NCI-H187 (cell line): ENCODE measurements at places on chromosomes 7 and 10.

DNA sequence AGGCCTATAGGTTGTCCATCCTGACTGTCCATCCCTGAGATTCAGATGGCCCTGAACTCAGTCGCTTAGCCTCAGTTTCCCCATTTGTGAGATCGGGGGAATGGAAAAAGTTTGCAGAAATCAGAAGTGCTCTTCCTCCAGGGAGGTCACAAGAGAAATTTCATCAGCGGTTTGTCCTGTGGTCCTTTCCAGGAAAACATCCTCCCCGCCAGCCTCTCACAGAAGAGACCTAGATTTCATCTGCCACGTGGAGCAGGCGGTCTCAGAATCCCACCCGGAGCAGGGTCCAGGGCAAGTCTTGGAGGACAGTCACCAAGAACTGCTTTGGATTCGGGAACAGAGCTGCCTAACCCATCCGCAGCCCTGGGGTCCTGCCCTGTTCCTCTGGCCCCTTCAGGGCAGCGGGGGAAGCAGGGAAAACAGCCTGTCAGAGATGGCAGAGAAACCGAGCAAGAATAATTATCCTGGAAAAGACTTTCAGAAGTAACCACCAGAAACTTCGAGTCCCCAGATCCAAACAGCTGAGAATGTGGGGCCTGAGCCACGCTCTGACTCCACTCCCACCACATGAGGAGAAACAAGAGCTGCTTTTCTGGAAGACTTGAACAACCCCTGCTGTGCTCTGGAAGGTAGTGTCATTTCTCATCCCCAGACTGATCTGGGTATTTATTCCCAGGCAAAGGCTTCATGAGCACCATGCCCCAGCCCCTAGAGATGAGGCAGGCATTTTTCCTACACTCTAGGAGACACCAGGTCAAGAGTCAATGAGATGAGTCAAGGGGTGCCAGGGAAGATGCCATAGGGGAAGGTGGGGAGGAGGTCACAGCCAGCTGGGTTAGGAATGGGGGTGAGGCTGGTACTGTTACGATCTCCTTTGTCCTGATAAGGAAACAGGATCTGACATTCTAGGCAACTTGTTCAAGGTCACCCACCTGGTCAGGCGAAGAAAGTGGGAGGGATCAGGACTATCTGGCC lies 1.1 kb upstream of the TNS3 start:
- DNase-seq, result no peak

DNA sequence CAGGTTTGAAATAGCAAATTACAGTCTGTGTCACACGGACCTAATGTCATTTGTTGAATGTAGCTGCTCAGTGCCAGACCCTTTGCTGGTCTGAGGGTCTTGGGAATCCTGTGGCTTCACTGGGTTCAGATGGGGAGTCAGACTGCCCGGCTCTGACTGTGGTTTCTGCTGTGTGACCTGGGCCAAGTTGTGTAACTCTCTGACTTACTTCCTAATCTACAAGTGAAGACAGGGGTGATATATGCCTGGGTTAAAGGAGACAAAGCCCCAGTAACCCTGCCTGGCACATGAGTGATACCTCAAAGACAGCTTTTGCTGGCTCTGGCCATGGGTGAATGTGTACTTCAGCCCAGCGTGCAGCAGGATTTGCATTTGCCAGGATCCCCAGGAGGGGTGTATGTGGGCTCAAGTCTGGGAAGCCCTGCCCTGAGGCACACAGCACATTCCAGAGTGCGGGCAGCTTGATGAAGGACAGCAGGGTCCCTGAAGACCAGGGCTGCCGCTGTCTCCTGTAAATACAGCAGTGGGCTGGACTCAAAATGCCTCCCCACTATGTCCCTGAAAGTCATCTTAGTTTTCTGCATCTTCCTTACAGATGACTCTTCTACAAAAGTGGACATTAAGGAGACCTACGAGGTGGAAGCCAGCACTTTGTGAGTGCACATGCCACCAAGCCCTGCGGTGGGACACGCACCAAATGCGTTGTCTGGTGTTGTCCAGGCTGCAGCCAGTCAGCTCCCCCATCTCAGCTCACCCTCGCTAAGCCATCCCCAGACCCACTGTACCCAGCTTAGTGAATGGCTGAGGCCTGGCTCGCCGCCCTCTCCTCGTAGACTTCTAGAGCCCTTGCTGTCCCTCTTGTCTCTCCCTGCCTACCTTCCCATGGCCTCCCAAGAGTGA lies 16.4 kb downstream of the NACAD start:
- no peak for DNase-seq

- no peak for DNase-seq
Observed at GRCh38 chr7:45443263-45443662, 130.9 kb upstream of the ADCY1 start.

DNA sequence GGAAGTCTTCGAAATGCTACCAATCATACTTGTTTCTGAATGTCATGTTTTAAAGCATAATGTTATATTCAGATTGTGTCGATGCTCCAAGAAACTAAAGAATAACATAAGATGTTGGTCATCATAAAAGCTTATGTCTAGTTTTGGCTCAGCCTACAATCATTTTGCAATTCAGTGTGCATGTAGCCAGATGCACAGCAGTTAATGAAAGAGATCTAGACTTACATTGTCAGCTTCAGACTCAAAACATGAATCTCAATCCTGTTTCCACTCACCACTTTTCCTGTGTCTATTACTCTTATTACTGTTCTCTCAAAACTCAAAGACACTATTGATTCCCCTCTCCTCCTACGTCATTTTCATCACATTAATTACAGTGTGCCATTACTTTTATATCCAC lies 21.4 kb downstream of the TMEM196 start:
- DNase-seq, result no peak

GRCh38 chr10:60035984-60036383 lies 129.6 kb upstream of the CCDC6 start:
- no peak for DNase-seq

DNA sequence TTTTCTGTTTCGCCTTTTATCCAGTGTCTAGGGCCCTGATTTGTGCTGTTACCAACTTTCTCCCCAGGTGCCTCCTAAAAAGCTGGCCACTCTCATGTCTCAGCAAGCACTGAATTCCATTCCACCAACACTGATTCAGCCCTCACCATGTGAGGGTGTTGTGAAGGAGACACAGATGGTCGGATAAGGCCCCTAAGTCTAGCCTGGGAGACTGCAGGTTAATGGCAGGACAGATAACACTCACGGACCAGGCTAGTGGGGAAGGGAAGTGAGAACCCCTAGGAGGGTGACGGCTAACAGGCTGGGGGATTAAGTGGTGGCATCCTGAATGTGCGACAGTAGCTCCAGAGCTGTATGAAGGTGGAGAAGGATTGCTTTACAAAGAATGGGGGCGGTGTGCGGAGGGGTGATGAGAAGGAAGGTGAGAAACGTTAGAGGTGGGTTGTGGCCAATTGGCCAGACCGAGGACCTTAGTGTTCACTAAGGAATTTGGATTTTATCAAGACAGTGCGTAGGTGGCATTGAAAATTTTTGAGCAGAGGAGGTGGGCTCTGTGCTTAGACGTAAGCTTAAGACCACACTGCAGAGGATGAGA lies 3.8 kb upstream of the DUSP5 start:
- DNase-seq, result no peak

DNA sequence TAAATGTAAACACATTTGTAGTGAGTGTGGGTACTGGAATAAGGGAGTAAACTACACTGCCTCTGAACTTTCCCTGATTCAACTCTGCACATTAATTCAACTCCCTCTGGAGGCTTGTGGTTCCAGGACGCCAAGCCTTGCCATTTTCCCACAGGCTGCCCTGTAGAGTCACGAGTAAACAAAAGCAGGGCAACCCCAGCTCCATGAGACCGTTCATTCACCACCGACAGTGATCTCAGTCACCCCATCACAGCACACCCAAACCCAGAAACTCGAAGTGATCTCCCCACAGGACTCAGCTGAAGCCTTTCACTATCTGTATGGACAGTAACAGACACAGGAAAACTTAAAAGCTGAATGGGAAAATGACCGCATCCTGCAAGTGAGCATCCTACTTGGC lies 218.8 kb upstream of the FRMD4A start:
- no peak for DNase-seq

DNA sequence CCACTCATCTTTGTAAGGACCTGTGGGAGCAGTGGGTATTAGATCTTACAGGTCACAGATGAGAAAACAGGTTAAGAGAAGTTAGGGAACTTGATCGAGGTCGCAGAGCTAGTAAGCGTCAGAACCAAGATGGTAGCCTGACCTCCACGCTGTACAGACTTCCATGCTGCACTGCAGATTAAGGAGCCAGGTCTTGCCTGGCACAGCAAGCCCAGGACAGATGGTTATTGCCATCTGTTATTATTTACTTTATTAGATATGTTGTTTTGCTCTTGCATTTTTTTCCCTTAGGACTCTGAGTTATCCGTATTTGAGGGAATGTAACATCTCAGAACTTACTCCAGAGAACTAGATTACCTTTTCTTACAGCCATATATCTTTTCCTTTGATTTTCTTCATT lies 147.2 kb downstream of the NSUN6 start:
- DNase-seq, result no peak

DNA sequence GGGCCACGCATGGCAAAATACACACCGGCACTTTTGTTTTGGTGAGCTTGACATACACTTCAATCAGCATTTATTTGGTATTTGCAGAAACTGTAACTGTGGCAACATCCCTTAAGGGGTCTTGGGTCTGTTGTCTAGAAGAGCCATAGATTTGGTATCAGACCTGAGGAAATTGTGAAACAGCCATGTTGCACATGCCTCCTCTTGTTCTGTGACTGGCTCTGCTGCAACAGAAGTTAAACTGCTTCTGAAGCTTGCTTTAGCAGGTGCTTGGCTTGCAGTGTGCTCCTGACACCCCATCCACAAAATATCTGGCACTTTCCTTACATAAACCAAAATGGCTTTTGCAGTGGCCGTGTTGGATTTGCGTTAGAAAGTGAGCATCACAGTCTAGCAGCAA lies 247.3 kb downstream of the GATA3 start:
- DNase-seq, result no peak

- DNase-seq, result no peak
Observed at GRCh38 chr7:133040674-133041073, 41.2 kb downstream of the CHCHD3 start.

GRCh38 chr7:49783446-49783845 lies 10.0 kb downstream of the VWC2 start:
- DNase-seq, result no peak

DNA sequence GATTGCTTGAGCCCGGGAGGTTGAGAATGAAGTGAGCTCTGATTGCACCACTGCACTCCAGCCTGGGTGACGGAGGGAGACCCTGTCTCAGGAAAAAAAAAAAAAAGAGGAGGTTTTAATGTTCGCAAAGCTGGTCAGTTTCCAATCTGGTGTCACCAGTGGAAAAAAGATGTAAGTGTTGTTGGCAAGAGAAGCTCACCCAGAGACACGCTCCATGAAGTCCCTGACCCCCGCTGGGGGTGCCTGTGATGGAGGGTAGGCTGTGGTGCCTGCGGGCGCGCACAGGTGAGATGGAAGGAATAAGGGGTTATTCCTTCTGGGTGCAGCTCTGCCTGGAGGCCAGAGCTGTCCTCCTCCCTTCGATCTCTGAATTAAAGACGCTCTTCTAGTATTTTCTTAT lies 122.7 kb downstream of the CUX1 start:
- no peak for DNase-seq

GRCh38 chr7:26584326-26584725 lies 280.1 kb downstream of the SKAP2 start:
- no peak for DNase-seq

GRCh38 chr7:108535744-108536143 lies 9.8 kb upstream of the PNPLA8 start:
- DNase-seq, result no peak

DNA sequence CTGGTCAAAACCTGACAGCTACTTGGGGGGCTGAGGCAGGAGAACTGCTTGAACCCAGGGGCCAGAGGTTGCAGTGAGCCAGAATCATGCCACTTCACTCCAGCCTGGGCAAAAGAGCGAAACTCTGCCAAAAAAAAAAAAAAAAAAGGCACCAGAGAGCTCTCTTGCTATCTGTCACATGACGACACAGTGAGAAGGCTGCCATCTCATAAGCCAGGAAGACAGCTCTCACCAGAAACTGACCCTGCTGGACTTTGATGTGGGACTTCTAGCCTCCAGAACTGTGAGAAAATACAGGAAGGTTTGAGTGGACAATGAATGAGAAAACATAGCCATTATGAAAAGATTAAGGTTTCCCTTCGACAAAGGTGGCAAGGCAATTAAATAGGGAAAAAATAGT lies 51.1 kb upstream of the KCNIP2 start:
- DNase-seq, result no peak

GRCh38 chr7:90839316-90839715 lies 243.2 kb downstream of the CDK14 start:
- no peak for DNase-seq

DNA sequence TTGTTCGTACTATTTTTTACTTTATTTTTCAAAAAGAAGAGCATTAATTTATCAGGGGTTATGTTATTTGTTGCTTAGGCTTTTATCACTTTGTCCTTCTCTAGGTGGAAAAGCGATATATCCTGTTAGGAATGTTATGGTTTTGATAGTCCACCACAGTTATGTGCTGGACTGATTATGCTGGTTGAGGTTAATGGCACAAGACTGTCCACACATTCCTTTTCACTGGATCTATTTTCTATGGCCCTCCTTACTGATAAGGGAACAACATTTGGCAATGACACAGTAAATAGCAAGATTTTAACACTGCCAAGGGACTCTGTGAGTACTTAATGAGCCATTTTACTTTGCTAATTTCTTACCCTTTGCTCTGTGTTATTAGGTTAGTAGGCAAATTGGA lies 1212.3 kb downstream of the NXPH1 start:
- DNase-seq, result no peak

GRCh38 chr10:42367532-42368230 lies 270.7 kb downstream of the ZNF33B start:
- no peak for DNase-seq

DNA sequence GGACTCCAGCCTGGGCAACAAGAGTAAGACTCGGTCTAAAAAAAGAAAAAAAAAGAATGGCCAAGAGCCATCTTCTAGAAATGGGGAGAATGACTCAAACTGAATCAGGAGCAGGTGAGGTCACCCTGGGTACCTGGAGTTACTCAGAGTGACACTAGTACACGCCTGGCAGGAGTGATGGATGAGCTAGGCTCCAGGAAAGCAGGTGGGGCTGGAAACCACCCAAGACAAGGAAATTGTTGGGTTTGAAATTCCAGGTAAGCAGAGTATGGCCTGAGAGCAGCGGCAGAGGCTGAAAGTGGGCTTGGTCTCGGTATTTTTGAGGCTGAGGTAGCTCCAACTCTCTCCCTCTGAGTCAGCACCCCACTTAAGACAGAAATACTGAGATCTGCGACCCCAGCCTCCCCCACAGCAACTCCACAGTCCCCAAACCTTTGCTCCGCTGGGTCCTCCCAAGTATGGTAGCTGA lies 18.5 kb downstream of the DDIT4 start:
- no peak for DNase-seq

- DNase-seq, result peak; percentile 94
Observed at GRCh38 chr7:2314209-2314955, at the start of gene SNX8. SNX8 (minus strand) TSS chr7:2314441; CDS start chr7:2314421, 20 bp downstream.

- no peak for DNase-seq
Observed at GRCh38 chr10:97028126-97028831, 157.5 kb downstream of the SLIT1 start.
